ENCODE measurements at places on chromosomes 7 and 10.
A peak's percentile ranks its signal among the peaks of the same experiment; 100 is the strongest.

DNA sequence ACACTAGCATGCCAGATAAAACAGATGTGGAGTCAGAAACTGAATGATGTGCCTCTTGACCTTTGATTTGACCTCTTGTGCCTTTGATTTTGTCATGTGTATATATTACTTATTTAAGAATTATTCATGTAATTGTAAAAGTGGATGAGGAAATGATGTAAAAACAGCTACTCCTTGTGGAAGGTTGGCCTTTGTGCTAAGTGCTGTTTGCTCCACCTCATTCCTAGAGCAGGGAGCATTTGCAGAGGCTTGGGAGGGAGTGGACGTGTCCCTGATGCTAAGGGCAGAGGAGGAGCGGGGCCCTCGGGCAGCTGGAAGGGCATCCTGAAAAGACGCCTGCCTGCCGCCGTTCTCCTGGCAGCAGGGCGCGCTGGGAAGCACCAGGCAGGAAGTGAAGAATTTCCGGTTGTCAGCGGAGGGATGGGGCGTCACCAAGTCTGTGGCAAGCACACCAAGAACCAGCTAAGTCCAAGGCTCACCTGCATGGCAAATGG, 197.6 kb upstream of the ZNF32 start:
- DNase-seq: no peak

GRCh38 chr7:148127374-148127773, 463.2 kb upstream of the C7orf33 start:
- DNase-seq: no peak

DNA sequence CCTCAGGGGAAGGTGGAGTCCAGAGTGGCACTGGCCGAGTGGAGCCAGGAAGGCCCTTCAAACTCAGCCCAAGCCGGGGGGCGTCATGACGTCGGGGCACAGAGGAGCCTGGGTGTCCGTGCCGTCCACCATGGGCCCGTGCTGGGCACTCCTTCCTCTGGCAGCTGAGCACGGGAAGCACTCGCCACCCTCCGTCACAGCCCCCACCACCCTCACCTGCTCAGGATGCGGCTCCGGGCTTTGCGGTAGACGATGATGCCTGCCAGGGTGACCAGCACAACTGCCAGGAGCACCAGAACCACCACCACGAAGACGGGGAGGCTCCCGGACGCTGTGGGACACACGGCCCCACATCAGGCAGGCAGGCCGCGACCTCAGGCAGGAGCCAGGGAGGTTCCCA, 8.1 kb downstream of the ADAM8 start:
- DNase-seq: no peak

DNA sequence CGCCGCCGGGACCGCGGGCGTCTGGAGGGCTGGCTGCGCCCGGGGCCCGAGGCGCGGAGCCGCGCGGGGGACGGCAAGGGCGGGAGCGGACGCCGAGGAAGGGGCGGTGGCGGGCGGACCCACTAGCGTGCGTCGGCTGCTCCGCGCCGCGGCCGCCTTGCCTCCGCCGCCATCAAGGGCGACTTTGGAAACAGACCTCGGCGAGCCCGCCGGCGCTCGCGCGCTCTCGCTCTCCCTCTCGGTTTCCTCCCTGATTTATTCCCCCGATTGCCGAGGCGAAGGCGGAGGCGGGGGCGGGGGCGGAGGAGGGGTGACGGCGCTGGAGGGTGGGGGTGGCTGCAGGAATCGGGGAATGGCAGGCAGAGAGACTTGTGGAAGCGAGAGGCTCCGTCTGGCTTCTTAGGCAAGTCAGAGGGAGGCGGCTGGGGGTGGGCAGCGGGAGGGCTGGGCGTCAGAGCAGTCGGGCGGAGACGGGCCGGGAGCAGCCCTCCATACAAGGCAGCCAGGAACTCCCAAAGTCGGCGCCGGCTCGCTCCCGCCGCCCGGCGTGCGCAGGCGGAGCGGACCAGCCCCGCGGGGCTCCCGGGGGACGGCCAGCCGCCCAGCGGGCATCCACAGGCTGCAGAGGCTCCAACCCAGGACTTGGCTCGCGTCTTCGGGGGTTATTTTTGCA, at the start of gene CACNA2D1:
TSS of gene CACNA2D1 (minus strand) at position 231 of the 673 bp plus-strand sequence.
- peak; percentile 41 for DNase-seq

- no peak for DNase-seq
Observed at GRCh38 chr7:5349005-5349380, 66.2 kb downstream of the SLC29A4 start.

DNA sequence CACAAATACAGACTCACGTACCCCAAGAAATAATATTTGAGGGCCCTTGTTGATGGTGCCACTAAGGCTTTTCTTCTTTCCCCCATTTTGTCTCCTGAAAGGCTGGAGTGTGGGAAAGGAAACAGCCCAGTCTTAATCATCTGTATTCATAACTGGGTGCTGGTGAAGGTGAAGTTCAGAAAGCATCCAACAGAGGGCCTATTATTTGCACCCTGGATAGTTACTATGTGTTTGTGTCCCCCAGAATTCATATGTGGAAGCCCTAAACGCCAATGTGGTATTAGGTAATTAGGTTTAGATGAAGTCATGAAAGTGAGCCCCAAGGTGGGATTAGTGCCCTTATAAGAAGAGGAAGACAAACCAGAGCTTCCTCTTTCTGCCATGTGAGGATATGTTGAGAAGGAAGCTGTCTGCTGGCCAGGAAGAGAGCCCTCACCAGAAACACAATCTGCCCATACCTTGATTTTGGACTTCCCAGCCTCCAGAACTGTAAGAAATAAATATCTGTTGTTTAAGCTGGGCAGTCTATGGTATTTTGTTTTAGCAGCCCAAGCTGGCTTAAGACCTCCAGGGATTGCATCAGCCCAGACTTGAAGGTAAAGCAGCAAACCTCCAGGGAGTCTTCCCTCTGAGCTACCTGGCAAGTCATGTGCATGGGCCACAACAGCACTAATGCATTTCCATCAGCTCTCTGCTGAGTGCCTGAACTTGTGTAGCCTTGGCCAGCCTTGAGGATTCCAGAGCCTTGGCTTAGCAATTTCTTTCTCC, 90.0 kb upstream of the ADRB1 start:
- DNase-seq: no peak

- DNase-seq: no peak
Observed at GRCh38 chr7:112045222-112045621, 161.0 kb downstream of the DOCK4 start.

DNA sequence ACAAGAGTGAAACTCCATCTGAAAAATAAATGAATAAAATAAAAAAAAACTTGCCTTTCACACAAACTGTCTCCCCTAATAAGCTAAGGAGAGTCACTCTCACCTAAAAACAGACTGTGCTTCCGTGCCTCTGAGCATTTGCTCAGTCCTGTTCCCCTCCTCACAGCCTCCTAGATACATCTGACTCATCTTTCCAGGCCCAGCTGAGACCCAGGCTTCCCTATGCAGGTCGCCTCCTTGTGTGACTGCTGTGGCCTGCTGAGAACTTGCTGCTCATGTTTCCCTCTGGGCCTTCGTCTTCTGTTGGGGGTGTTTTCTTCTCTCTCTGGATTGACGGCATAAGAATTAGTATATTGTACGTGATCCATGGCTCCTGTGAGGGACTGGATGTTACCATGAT, 777.7 kb downstream of the LRMDA start:
- no peak for DNase-seq

Measured in foreskin melanocyte (primary cell).